ENCODE measurements at places on chromosomes 13 and 19. TPM values are rescaled to one million over a fixed set of nuclear protein-coding genes. Genes with fewer than 3 reads are reported as not detected.
A peak's percentile ranks its signal among the peaks of the same experiment; 100 is the strongest.

Gene KANK2
- 85.3 TPM for total RNA-seq

Gene TEX26
- total RNA-seq, result not detected

Gene SPRY2
- total RNA-seq, result 59.9 TPM

Gene IZUMO2
- total RNA-seq, result not detected

Gene STOML3
- not detected for total RNA-seq

Gene NLRP5
- not detected for total RNA-seq

- peaks cover 14% of the 10 kb centered on the region for H3K4me1 ChIP-seq
- no peaks in the 10 kb centered on the region for H3K36me3 ChIP-seq
- no peak overlapping the region for H3K4me3 ChIP-seq
- DNase-seq, result no peak
- H3K27ac ChIP-seq, result no peak overlapping the region
These were observed 1029.0 kb downstream of the EFNB2 start for GRCh38 chr13:105506463-105506862.

DNA sequence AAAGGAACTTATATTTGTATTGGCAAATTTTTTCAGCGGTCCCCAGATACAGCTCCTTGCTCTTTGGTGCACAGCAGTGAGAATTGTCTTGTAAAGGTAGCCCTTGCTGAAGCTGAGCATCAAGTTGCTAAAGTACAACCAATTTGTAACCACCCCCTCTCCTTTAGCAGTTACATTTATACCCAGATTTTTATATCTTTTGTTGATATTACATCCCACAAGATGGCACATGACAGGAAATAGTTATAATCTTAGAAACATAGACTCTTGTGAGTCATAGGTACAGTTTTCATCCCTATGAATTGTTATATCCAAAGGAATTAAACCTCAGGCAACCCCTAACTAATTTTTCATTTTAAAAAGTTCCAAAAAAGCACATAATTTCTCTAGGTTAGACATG, 523.0 kb upstream of the SLITRK1 start:
- H3K27me3 ChIP-seq, result no peaks in the 10 kb centered on the region
- H3K4me1 ChIP-seq, result no peaks in the 10 kb centered on the region
- H3K36me3 ChIP-seq, result no peaks in the 10 kb centered on the region
- H3K27ac ChIP-seq, result no peak overlapping the region

- no peak overlapping the region for H3K4me3 ChIP-seq
- no peaks in the 10 kb centered on the region for H3K36me3 ChIP-seq
- DNase-seq, result no peak
These were observed 184.1 kb downstream of the HS6ST3 start for GRCh38 chr13:96274046-96274445.

DNA sequence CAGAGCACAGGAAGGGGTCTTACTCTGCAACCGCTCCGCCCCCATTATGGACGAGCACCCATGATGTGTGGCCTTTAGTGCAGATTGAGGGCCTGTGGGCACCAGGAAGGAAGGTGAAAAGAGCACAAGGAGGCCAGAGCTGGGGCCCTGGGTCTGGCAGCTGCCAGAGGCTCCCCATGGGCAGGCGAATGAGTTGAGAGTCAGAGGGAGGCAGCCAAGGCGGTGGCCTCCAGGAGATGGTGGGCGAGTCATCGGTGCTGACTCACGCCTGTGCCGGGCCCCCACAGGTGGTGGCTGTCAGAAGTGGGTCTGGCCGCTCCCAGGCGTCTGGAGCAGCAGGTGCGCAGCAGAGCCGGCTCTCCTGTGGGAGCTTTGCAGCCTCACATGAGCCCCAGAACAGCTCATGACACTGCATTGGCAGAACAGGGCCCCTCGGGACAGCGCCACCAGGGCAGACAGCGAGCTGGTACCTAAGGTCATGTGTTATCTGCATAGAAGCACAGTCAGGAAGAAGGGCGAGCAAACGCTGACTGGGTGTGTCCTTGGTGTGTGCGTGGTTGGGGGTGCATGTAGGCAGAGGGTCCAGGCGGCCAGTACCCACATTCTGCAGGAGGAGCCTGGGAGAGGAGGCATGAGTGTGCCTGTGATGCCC, 68.8 kb downstream of the CHST8 start:
- H3K4me3 ChIP-seq, result no peak overlapping the region
- no peaks in the 10 kb centered on the region for H3K36me3 ChIP-seq
- DNase-seq, result no peak
- H3K27me3 ChIP-seq, result peaks cover 21% of the 10 kb centered on the region

DNA sequence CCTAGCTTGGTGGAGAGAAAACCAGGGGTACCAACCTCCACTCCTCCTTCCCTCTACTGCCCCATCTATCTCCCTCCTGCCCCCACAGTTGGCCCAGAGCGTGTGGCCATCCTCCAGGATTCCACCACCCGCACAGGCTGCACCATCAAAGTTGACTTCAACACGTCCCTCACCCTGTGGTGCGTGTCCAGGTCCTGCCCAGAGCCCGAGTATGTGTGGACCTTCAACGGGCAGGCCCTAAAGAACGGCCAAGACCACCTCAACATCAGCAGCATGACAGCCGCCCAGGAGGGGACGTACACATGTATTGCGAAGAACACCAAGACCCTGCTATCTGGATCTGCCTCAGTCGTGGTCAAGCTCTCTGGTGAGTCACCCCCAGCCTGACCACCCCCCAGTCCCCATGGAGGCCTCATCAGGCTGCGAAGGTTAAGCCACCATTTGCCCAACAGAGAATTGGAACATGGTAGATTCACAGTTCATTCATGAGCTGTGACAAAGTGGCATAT, 6.6 kb downstream of the CEACAM16 start:
- no peaks in the 10 kb centered on the region for H3K4me1 ChIP-seq
- no peak for DNase-seq
- H3K27ac ChIP-seq, result no peak overlapping the region
- no peaks in the 10 kb centered on the region for H3K27me3 ChIP-seq
- H3K4me3 ChIP-seq, result no peak overlapping the region
- H3K36me3 ChIP-seq, result no peaks in the 10 kb centered on the region

DNA sequence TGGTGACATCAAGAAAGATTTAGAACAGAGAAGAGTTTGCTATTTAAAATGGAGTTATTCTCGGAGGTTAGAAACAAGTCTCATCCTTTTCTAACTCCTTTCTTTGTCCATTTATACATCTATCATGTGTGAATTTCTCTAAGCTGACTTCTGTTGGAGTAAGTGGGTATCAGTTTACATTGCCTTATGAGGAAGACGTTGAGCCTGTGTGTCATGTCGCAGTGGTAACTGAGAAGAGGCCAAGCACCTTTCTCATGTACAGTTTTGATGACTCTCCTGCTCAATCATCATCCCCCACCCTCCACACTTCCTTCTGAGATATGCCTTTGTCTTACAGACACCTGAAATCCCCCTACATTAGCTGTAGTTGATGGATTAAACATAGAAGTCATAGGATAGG, 624.8 kb downstream of the LIG4 start:
- H3K4me3 ChIP-seq, result no peak overlapping the region
- no peaks in the 10 kb centered on the region for H3K36me3 ChIP-seq
- H3K27me3 ChIP-seq, result peaks cover 4% of the 10 kb centered on the region
- no peak for DNase-seq
- H3K4me1 ChIP-seq, result no peaks in the 10 kb centered on the region
- H3K27ac ChIP-seq, result no peak overlapping the region

DNA sequence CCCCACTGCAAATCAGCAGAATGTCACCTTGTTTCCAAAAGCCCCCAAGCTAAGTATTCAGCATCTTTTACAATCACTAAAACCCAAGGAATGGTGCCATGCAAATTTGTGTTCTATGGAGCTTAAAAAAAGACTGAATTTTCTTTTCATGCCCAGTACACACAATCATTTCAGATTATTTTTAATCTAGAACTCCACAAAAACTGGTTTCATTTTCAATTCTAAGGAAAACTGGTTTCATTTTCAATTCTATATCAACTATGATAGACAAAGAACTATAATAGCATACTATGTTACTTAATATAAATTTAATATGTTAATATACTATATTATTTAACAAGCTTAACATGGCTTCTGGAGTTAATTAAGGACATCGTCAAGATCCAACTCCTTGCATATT, 88.4 kb upstream of the DOCK9 start:
- no peak for DNase-seq
- H3K4me3 ChIP-seq, result no peak overlapping the region
- peaks cover 35% of the 10 kb centered on the region for H3K4me1 ChIP-seq
- no peak overlapping the region for H3K27ac ChIP-seq
- H3K27me3 ChIP-seq, result no peaks in the 10 kb centered on the region

DNA sequence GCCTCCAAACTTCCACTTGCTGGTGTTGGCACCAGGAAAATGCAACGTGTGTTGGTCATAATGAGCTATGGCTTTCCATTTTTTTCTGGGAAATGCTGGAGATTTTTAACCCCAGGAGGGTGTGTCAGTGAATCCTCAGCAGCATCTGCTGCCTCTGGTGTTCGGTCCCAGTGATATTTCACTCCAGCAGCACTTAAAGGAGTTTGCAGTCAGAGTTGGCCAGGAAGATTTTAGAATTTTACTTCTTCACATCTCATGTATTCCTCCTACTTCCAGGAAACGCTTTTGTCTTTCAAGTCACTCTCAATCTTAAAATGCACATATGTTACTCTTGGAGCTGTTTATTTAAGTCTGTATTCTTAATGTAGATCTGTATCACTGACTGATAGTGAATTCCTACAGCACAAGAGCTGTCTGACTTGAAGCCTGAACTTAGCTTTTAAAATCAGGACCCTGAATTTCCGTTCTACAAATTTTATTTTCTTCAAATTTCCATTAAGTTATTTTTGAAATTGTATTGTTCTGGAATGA, 903.4 kb upstream of the SLC10A2 start:
- H3K4me3 ChIP-seq, result no peak overlapping the region
- H3K27ac ChIP-seq, result peak overlapping the region; percentile 48
- no peaks in the 10 kb centered on the region for H3K27me3 ChIP-seq
- no peak for DNase-seq
- peaks cover 15% of the 10 kb centered on the region for H3K4me1 ChIP-seq

GRCh38 chr13:20127562-20128458, 33.0 kb downstream of the GJA3 start:
- H3K27ac ChIP-seq, result no peak overlapping the region
- H3K27me3 ChIP-seq, result peaks cover 13% of the 10 kb centered on the region
- peaks cover 5% of the 10 kb centered on the region for H3K4me1 ChIP-seq
- peak; percentile 62 for DNase-seq
- H3K36me3 ChIP-seq, result no peaks in the 10 kb centered on the region

- no peaks in the 10 kb centered on the region for H3K27me3 ChIP-seq
- H3K27ac ChIP-seq, result no peak overlapping the region
- H3K4me3 ChIP-seq, result no peak overlapping the region
These were observed 12.0 kb downstream of the ZSWIM9 start for GRCh38 chr19:48182434-48182833.

GRCh38 chr13:29503041-29503837, 92.2 kb downstream of the SLC7A1 start:
- H3K27me3 ChIP-seq, result peaks cover 35% of the 10 kb centered on the region
- peak overlapping the region; percentile 53 for H3K4me3 ChIP-seq
- H3K27ac ChIP-seq, result no peak overlapping the region
- H3K4me1 ChIP-seq, result no peaks in the 10 kb centered on the region
- DNase-seq, result no peak

DNA sequence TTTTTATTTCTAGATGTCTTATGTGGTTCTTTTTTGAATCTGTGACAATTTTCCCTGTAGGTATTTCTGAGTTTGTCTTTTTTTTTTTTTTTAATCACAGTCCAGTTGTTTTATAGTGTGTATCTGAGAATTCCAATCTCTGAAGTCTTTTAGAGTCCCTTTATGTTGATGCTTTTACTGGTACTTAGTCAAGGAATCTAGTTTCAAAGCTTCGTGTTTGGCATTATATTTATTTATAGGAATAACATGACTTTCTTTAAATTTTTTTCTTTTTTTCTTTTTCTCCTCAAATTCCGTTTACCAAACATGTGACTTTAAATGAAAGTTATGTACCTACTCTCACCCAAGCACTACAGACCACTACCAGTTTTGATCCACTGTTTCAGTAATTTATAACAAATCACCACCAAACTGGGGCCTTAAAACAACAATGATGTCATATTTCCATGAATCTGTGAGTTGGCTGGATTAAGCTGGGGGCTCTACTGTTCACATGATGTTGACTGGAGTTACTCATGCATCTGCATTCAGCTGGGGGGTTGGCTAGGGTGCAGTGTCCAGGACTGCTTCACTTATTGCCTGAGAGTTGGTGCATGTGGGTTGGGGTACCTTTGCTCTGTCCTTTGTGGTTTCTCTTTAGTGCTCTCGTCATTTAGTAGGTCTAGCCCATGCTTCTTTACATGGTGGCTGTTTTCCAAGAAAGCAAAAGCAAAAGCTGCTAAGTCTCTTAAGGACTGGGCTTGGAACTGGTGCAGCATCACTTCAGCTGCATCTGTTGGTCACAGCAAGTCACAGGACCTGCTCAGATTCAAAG, 22.3 kb downstream of the KCTD4 start:
- peaks cover 10% of the 10 kb centered on the region for H3K36me3 ChIP-seq
- no peak overlapping the region for H3K4me3 ChIP-seq
- peaks cover 23% of the 10 kb centered on the region for H3K4me1 ChIP-seq
- peak overlapping the region; percentile 30 for H3K27ac ChIP-seq

GRCh38 chr19:16301999-16302694, 22.5 kb upstream of the KLF2 start:
- no peak overlapping the region for H3K27ac ChIP-seq
- peaks cover under 1% of the 10 kb centered on the region for H3K4me1 ChIP-seq
- no peak for DNase-seq
- no peak overlapping the region for H3K4me3 ChIP-seq

DNA sequence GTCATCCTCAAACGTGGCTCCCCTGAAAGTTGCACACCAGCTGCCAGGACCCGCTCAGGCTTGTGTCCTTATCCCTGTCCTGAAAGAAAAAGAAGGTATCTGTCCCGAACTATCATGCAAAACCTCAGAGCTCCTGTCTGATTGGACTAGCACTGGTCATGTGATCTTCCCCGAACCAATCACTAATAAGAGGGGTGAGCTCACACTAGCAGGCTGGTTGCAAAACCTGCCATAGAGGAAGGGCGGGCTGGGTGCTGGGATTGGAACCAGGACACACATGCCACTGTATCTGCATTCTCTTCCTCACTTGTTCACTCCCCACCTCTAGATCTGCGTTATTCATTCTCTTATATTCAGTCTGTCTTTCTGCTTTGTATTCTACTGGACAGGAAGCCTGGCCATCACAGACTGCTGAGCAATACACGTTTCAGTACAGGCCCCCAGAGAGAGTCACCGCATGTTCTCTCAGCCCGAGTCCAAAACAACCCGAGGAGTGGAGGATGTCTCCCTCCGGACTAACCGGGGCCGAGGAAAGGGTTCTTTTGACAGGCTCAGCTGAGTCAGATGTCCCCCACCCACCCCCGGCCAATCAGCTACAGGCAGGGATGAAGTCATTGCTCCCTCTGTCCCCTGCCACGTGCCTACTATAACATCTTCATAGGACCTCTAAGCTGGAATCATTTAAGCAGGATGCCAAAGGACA, 97.7 kb downstream of the SIPA1L3 start:
- peak; percentile 79 for DNase-seq
- H3K36me3 ChIP-seq, result no peaks in the 10 kb centered on the region
- H3K27ac ChIP-seq, result no peak overlapping the region
- no peak overlapping the region for H3K4me3 ChIP-seq
- no peaks in the 10 kb centered on the region for H3K4me1 ChIP-seq

GRCh38 chr19:44720945-44721344, 22.0 kb downstream of the CEACAM16 start:
- no peaks in the 10 kb centered on the region for H3K27me3 ChIP-seq
- H3K4me1 ChIP-seq, result peaks cover 22% of the 10 kb centered on the region
- H3K36me3 ChIP-seq, result no peaks in the 10 kb centered on the region
- H3K4me3 ChIP-seq, result no peak overlapping the region

- H3K4me1 ChIP-seq, result no peaks in the 10 kb centered on the region
- H3K4me3 ChIP-seq, result no peak overlapping the region
- no peaks in the 10 kb centered on the region for H3K36me3 ChIP-seq
- peaks cover 6% of the 10 kb centered on the region for H3K27me3 ChIP-seq
- no peak overlapping the region for H3K27ac ChIP-seq
These were observed 36.2 kb downstream of the SPATA13 start for GRCh38 chr13:24196593-24197197.

GRCh38 chr13:94053986-94054593, 425.4 kb downstream of the DCT start:
- no peak for DNase-seq
- H3K4me1 ChIP-seq, result peaks cover 55% of the 10 kb centered on the region
- H3K36me3 ChIP-seq, result peaks cover 11% of the 10 kb centered on the region

All from mesothelial cell of epicardium (in vitro differentiated cells).